ENCODE measurements at places on chromosomes 16 and 17.

GRCh38 chr16:1793578-1794220 lies at the start of gene IGFALS:
TSS of gene IGFALS (minus strand) at chr16:1793705. CDS start at chr16:1793652, 53 bp downstream.
- DNase-seq: no peak

GRCh38 chr16:5072334-5073278 lies 963 bp downstream of the ALG1 start:
- no peak for DNase-seq

- DNase-seq: no peak
Observed at GRCh38 chr17:32827227-32827626, 49.7 kb downstream of the MYO1D start.

- no peak for DNase-seq
Observed at GRCh38 chr16:4525069-4525468, 13.5 kb downstream of the CDIP1 start.

- no peak for DNase-seq
Observed at GRCh38 chr17:1796800-1797199, 32.9 kb downstream of the SMYD4 start.

DNA sequence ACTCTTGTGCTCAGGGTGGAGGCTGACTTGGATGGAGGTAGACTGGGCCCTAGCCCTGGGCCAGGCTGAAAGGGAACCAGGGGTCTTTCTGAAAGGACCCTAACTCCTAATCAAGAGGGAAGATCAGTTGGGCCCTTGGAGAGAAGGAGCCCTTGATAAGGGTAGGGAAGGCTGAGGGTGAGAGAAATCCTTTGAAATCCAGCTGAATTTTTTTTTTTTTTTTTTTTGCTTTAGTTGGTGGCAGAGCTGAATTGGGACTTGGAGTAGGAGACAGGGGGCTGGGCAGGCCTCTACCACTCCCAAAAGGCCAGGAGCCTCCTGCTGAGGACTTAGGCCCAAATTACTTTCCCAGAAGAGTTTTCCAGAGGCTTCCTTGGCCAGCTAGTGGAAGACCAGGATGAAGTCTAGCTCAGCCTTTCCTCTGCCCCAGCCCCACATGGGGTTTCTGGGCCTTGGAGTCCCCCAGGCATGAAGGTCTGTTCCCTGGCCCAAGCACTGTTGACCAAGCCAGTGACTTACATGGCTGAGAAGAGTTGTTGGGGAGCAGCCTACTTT lies 643 bp upstream of the HOXB3 start:
- DNase-seq: no peak

GRCh38 chr17:33933576-33933975 lies 321.5 kb upstream of the CCL2 start:
- peak; percentile 8 for DNase-seq

- no peak for DNase-seq
Observed at GRCh38 chr17:71759422-71760060, 361.3 kb upstream of the SOX9 start.

GRCh38 chr17:73157521-73157890 lies 7.3 kb upstream of the SSTR2 start:
- DNase-seq: no peak

DNA sequence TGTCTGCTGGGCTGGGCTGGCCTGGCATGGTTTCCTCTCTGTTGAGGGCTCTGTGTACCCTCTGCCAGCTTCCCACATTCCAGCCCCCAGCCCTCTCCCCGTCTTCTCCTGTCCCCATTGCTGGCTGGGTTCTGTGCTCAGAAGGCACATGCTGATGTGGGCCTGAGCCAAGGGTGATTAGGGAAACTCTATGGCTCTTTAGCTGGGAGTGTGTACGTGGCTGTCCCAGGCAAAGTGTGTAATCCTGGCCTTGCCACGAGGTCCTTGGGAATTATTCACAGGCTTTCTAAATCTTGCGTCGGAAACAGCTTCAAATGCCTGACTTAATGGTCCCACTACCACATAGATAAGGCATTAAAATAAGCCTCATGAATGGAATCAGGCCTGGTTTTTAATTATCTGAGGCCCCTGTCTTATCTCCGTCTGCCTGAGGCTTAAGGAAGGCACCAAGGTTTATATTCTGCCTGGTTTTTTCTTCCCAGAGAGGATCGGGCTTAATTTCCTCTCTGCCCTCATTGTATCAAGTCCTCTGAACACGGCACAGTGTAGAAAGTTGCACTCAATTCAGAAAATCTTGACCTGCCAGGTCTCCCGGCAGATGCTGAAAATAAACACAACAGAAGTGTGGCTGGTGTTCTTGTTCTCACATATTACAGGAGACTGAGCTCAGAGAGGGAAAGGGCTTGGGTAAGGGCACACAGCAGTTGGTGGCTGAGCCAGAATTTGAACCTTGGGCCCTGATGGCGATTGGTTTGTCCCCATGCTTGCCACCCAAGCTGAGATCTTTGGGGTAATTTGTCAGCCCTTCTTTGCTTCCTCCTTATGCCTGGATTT lies 52.9 kb upstream of the LGALS9 start:
- DNase-seq: peak; percentile 51

GRCh38 chr17:39739885-39740356 lies 2.2 kb downstream of the GRB7 start:
- no peak for DNase-seq

DNA sequence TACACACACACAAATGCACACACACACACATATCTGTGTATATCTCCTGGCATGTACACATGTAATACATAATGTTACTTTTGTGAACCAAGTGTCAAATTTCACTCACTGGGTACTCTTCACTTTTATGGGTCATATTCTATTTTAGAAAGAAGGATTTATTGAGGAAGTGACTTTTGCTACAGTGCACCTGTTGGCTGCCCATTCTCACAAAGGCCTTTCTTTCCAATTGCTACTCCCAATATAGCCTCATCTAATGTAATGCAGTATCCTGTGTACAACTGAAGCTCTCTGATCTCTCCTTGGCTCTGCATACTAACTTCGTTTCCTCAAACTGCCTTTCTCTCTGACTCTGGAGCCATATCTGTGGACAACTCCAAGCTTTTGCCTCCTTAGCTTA lies 107.5 kb downstream of the ABCA8 start:
- DNase-seq: peak; percentile 13

GRCh38 chr16:7849841-7850240 lies 517.2 kb downstream of the RBFOX1 start:
- DNase-seq: no peak

- DNase-seq: no peak
Observed at GRCh38 chr16:88686062-88686438, 257 bp downstream of the SNAI3 start.

- no peak for DNase-seq
Observed at GRCh38 chr16:63938661-63939060, 1183.2 kb downstream of the CDH11 start.

DNA sequence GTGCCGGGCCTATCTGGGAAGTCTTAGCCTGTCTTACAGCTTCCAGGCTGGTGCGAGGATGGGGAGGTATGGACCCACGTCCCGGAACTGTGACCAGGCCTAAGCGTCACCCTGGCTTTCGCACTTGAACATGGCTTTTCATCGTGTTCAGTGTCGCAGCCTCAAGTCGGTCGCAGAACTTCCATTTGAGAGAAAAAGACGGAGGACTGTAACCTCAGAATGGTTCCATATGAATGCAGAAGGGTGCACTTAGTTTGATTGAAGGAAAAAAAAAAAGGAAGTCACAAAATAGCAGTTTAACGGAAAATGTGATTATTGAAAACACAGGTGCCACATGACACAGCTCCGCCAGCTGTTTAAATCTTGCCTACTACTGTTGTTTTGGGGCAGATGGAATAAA lies 30.2 kb upstream of the JPT2 start:
- no peak for DNase-seq

DNA sequence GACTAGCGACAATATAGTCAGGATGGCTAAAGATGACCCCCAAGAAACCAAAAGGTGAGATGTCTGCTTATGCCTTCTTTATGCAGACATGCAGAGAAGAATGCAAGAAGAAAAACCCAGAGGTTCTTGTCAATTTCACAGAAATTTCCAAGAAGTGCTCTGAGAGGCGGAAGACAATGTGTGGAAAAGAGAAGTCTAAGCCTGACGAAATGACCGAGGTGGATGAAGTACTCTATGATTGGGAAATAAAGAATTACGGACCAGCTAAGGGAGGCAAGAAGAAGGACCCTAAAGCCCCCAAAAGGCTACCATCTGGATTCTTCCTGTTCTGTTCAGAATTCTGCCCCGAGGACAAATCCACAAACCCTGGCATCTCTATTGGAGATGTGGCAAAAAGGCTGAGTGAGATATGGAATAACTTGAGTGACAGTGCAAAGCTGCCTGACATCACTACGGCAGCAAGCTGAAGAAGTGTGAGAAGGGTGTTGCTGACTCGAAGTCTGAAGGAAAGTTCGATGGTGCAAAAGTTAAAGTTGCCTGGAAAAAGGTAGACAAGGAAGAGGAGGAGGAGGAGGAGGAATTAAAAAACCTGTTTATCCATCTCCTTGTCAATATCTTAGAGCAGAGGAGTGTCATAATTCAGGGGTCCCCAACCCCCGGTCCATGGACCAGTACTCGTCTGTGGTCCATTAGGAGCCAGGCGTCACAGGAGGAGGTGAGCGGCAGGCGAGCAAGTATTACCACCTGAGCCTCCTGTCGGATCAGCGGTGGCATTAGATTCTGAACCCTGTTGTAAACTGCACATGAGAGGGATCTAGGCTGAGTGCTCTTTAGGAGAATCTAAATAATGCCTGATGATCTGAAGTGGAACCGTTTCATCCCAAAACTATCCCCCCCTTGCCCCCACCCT lies 25.1 kb upstream of the ADGRG1 start:
- DNase-seq: no peak

- DNase-seq: no peak
Observed at GRCh38 chr16:27984121-27984520, 79.4 kb downstream of the GSG1L start.

DNA sequence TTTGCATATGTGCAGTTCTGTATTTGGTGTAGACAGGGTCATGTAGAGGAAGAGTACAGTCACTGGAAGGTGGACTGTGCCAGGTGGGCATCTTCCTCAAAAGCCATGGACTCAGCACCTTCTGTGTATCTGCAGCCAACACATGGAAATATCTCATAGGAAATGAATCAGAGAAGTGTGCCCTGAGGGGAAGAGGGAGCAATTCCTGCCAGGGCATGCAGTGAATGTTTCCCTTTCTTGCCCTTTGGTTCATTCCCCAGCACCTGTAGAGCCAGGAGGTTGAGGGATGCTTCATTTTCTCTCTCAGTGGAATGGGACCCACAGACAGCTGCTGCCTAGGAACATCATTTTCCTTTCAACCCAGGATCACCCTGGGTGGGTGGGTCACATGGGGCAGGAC lies 146.1 kb upstream of the HSBP1 start:
- no peak for DNase-seq

DNA sequence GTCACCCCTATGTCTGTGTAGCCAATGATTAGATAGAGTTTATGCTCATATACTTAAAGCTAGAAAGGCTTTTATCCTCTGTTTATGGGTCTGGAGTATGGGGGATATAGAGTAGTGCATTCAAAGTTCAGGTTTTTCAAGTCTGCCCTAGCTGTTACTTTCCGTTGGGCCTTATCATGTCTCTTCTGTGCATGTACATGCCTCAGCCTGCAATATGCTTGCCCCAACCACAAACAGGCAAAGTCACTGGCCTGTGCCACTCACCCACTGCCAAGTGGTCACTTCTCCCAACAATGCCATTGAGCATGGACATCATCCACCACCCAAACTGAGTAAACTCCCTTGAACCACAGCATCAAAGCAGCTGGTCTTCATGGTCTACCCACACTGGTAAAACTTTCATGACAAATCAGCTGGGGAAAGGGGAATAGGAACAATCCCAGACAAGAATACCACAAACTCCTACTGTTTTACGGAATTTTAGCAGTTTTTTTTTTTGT lies 70.3 kb upstream of the C17orf78 start:
- no peak for DNase-seq

- DNase-seq: no peak
Observed at GRCh38 chr17:2202996-2203575, 100.5 kb downstream of the SMG6 start.

DNA sequence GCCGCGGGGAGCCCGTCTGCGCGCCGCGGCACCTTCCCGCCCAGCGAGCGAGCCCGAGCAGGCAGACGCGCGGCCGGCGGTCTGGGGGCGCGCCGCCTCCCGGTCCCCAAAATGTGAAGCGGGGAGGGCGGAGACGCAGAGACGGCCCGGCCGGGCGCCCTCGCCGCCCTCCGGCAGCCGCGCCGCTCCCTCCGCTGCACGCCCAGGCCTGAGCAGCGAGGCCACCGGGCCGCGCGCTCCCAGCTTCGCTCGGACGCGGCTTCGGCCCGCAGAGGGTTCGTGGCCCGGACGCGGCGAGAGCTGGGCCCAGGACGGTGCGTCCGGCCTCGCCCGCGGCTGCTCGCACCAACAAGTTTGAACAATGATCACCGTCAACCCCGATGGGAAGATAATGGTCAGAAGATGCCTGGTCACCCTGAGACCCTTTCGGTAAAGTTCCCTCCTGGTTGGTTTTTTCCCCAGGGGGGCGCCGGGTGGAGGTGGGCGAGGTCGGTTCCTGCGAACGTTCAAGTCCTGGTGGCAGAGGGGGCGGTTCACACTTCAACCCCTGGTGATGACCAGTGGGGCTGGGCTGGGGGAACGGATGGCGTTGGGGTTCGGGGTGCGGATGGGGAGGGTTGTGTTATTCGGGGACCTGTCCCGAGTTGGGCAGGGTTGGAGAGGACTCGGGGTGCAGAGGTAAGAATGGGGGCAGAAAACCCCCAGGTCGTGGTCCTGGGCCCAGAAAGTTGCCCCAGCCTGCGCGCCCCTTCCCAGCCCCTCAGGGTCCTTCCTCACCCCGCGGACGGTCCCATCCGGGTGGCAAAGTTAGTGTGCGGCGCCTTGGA lies 678 bp downstream of the MGAT5B start:
- no peak for DNase-seq

DNA sequence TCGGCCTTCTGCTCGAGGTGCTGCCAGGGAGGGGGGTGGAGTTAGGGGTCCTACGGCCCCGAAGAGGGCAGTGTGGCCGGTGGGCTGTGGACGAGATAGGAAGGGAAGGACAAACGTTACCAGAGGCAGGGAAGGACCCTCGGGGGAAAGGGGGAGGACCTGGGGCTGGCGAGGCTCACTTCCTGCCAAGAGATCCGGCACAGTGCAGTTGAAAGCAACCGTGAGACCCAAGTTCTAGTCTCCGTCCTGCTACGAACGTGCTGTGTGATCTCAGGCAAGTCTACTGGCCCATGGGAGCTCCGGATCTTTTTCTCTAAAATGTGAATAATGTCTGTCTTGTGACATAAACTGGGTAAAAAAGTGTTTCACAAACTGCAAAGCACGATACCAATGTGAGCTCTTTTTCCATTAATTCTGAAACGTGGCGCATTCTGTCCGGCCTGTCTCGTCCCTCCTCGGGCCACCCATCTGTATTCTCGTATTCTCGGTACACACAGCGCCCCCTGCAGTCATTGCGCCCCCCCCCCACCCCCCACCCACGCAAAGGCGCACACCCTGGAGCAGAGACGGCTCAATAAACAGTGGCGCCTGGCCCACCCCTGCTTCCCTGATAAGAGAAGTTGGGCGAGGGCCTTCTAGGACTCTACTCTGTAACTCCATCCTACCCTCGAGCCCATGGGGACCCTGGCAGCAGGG lies 8.8 kb downstream of the CYGB start:
- no peak for DNase-seq

DNA sequence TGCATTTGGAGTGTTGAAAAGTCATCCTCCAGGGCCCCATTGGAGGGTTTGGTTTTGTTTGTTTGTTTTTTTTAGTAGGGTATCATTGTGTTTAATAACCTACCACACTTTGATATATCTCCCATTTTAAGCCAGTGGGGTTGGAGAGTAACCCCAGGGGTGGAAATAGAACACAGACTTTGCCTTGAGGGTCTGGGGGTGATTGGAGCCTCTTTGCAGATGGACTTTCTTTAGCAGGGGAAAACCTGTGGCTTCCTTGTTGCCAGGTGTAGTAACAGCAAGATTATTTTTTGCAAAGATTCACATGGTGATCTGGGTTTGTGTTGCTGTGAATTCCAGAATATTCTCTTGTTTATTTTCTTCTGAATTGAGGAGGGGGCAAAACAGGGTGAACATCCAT lies 1.5 kb downstream of the ABCC1 start:
- DNase-seq: no peak

All from SJCRH30 (cell line).